ENCODE measurements at places on chromosomes 5 and 9. TPM values are rescaled to one million over a fixed set of nuclear protein-coding genes. Genes with fewer than 3 reads are reported as not detected.

Gene TLX3
- not detected for total RNA-seq

Gene OR13J1
- not detected for total RNA-seq

Gene ZBTB43
- 10.6 TPM for total RNA-seq

Gene DPYSL3
- total RNA-seq, result 16.9 TPM

Gene SLC1A3
- total RNA-seq, result not detected

Gene ATP10B
- total RNA-seq, result not detected

Gene ANKDD1B
- 0.09 TPM for total RNA-seq

Gene NOL8
- total RNA-seq, result 29.1 TPM

Gene ABCA1
- 4.5 TPM for total RNA-seq

Gene ORM2
- total RNA-seq, result not detected

Gene PLAC8L1
- 0.26 TPM for total RNA-seq

Gene AGXT2
- total RNA-seq, result not detected

Gene LCP2
- total RNA-seq, result not detected
